ENCODE measurements at places on chromosomes 13 and 19.

DNA sequence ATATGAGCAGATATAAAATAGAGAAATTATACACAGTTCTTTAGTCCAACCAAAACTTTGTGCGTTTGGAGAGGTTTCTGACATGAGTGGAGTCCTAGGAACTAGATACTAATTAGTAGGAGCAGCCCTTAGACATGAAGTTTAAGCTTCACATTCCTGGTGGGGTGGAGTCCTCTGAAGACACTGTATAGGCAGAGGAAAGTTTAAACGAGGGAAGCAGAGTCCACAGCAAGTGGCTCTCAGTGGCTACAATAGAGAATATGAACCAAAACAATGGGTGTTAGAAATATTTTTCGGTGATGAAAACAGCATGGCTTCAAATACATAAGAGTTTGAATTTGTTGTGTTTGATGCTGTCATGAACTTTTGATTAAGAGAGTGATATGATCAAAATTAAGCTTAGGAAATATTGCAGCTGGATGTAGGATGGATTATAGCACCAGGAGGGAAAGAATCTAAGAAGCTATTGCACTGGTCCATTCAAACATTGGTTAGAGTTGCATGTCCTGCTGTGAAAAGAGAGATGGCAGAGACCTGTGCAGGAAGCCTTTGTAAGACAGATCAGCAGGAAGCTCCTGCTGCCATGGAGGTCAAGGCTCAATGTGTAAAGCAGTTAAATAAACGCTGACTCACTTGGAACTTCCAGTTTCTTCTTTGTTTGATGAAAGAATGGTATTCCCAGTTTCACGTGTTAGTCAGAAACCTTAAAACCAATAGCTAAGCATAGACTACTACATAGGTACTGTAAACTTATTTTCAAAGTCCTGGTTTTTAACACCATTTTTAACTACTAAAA lies 175.2 kb downstream of the TDRD3 start:
- DNase-seq, result peak; percentile 58

- no peak for DNase-seq
Observed at GRCh38 chr19:5139583-5140325, 170.8 kb downstream of the KDM4B start.

GRCh38 chr13:42049454-42049813 lies 986 bp downstream of the DGKH start:
- no peak for DNase-seq

- no peak for DNase-seq
Observed at GRCh38 chr13:106561551-106562170, 6.3 kb downstream of the ARGLU1 start.

- DNase-seq, result no peak
Observed at GRCh38 chr19:18946918-18947317, 5.9 kb upstream of the HOMER3 start.

GRCh38 chr19:16428372-16429036 lies 43.3 kb downstream of the EPS15L1 start:
- no peak for DNase-seq

GRCh38 chr13:60258349-60258748 lies 94.6 kb upstream of the DIAPH3 start:
- no peak for DNase-seq

GRCh38 chr13:36362251-36362650 lies 16.1 kb upstream of the SPART start:
- DNase-seq, result peak; percentile 74

DNA sequence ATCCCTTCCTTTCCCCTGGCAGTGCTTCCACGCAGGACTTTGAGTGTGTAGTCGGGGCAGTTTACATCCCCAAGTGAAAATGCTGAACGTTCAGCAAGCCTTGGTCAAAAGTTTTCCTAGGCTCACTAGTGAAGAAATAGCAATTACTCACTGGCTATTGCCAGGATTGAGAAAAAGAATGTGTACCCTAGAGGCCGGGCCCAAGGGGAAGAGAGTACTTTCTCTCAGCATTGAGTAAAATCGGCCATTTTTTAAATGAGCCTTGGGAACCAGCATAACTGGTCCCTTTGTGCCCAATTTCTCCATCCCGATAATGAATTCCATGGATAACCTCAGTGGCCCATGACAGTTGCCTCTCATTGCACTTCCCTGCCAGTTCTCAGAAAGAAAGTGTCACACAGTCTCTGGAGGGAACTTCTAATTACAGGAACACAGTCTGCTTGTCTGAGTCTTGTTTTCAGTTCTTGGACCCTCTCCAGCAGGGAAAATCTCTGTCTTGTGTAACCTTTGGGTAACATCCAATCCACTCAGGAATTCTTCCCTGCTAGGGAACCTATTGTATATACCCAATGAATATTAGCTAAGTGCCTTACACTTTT lies 7.3 kb upstream of the OR7D2 start:
- no peak for DNase-seq

GRCh38 chr13:111661776-111662175 lies 341.3 kb downstream of the TEX29 start:
- DNase-seq, result no peak

- DNase-seq, result no peak
Observed at GRCh38 chr19:11931513-11931912, 6.6 kb downstream of the ZNF700 start.

GRCh38 chr13:99958406-99959126 lies 13.0 kb downstream of the ZIC5 start:
- no peak for DNase-seq

GRCh38 chr13:113046883-113047244 lies 58.7 kb upstream of the F7 start:
- no peak for DNase-seq

- peak; percentile 14 for DNase-seq
Observed at GRCh38 chr19:2034729-2035589, 16.1 kb downstream of the MKNK2 start.

DNA sequence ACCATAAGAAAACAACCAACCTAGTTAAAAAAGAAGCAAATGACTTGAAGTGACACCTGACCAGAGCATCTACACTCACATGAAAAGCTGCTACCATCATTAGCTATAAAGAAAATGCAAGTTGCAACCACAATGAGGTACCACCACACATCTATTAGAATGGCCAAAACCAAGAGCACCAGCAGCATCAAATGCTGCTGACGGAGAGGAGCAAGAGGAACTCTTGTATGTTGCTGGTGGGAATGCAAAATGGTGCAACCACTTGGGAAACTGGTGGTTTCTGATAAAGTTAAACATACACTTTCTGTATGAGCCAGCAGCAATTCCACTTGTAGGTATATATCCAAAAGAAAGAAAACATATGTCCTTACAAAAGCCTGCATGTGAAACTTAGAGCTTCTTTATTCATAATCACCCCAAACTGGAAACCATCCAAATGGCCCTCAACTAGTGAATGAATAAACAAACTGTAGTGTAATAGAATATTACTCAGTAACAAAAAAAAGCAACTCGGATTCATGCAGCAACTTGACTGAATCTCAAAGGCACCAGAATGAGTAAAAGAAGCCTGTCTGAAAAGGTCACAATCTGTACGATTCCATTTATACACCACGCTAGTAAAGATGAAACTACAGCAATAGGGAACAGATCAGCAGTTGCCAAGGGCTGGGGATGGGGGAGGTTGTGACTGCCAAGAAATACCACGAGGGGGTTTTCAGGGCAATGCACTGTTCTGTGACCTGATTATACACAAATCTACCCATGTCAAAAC lies 60.9 kb upstream of the RANBP3 start:
- no peak for DNase-seq

DNA sequence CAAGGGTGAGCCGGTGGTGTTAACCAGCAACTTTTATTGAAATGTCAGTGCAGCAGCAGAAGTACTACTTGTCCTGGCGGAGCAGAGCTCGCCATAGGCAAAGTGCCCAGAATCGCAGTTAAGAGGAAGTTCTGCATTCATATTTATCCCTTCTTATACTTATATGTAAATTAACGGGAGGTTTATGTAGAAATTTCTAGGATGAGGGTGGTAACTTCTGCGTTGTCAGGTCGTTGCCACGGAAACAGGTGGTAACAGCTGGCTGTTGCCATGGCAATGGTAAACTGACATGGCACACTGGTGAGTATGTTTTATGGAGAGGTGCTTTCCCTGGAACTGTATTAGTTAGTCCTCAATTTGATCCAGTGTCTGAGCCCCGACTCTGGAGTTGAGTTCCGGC lies 2494.9 kb upstream of the PCDH20 start:
- DNase-seq, result peak; percentile 2

DNA sequence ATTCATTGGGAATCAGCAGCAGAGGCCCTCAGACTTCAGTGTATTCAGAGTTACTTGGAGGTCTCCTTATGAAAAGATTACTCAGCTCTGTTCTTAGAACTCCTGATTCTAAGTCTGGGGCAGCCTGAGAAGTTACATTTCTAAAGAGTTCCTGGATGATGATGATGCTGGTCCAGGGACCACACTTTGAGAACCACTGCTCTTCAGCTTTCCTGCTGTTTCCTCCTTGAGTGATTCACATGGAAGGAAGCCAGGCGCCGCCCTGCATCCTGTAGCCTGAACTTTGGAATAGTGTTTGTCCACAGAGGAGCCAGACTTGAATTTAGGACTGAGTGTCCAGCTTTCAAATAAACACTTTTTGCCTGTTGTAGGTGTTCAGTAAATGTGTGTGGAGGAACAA lies 2.9 kb downstream of the CEBPG start:
- DNase-seq, result peak; percentile 88

DNA sequence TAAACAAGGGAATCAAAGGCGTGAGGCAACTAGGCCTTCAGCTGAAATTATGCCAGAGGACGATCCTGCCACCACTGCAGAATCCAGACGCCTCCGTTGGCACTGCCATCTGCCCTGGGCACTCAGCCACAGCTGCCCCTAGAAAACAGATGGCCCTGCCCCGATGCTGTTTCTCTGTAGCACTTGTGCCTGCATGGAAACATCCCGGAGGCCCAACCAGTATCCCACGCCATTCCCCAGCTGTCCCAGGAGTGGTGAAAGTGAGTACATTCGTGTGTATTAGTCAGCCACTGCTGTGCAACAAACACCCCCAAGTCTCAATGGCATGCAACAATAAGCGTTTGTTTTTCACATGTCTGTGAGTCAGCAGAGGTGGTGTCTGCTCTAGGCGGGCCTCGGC lies 8.9 kb upstream of the CRTC1 start:
- DNase-seq, result no peak

DNA sequence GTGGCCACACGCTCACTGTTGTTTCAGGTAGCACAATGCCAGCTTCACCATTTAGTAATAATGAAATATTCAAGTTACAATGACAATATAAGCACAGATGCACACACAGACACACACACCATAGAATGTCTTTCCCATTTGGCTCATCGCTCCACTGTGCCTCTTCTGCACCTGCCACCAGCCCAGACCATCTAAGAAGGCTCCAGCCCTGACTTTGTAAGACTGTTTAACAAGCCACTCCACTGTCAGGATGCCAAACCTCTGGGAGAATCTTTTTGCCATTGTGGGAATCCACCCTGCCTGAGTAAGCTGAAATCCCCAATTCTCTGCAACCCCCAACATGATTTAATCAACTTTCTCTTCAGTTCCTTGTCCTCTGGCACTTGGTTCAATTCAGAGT lies 60.6 kb downstream of the LHFPL6 start:
- DNase-seq, result no peak

- DNase-seq, result peak; percentile 96
Observed at GRCh38 chr13:29901710-29902631, 51.6 kb upstream of the UBL3 start.

DNA sequence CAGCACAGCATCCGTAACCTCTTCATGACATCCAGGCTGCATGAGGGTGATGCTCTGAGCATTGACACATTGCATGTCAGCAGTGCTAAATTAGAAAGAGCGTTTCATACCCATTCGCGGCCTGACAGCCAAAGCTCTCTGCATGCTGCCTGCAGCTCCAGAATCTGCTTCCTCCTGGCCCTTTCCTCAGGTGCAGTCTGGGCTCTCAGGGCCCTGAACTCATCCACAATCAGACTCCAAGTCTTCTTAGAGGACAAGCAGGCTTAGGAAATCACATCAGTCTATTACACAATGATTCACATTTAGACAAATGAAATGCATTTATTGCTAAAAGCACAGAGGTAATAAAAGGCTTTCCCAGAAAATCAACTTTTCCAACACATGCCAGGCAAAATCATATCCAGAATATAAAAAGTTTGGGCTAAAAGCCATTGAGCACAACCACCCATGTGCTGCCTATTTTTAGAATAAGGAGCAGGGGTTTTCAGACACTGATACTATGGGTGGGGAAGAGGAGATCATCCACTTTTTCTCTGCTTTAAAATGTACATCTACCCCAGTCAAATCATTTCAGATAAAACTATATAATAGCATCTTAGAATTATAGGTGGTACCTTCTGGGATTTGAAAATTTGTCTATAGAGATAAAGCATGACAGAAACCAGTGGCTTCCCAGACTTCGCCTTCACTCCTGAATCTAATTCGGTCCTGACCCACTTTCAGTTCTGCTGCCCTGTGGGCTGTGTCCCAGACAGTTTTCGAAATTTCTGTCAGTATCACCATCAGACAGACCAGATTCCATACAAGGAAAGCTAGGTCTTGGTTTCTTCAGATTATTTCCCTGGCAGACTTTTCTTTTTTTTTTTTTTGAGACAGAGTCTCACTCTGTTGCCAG lies 109.3 kb downstream of the COL4A2 start:
- DNase-seq, result peak; percentile 34

DNA sequence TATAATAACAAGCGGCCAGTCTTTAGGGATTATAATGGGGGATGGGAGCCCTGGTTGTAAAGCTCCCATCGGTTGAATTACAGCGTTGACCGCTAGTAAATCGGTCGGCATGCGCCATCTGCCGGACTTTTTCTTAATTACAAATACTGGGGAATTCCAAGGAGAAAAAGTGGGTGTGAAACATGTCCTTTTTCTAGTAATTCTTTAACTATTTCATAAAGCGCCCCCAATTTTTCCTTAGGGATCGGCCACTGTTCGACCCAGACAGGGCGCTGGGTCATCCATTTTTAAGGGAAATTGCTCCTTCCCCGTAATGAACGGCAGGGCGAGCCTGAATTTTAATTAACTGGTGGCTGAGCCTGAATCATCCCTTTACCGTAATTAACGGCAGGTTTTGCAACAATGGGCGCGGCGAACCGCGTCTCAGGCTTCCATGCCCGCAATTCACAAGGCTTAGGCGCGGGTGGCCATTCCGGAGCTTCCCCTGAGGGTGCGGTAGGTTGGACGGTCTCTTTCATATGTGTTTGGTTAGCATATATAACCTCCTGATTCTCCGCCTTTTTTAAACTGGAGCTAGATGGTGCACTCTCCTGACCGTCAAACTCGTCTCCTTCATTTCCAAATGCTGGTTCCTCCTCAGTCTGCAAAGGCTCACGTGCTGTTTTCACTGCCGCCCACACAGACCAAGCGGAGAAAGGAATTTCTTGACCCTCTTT lies 30.2 kb upstream of the EVI5L start:
- peak; percentile 55 for DNase-seq

- DNase-seq, result peak; percentile 46
Observed at GRCh38 chr13:44843403-44843802, 145.9 kb downstream of the NUFIP1 start.

All from fibroblast of skin of right quadriceps (primary cell).